Left lobe of liver (tissue), 2 donors: ENCODE measurements at places on chromosomes 1 and 21. TPM values are rescaled to one million over a fixed set of nuclear protein-coding genes. Genes with fewer than 3 reads are reported as not detected.

DNA sequence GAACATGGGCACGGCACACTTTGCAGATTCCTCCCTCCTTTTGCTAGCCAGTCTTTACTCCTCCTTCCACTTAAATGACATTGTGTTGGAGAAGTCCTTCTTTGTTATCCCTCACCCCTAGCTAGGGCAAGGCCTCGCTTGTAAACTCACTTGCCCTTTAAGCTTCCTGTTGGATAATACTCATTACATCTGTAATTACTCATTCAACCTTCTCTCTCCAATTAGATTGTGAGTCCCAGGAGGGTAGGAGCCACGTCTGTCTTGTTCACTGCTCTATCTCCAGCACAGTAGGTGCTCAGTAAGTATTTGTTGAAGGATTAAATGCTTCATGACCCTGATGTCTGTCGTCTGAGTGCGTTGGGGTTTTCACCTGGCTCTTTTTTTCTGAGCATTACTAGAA is 98.7 kb upstream of the USP24 start:
- DNase-seq, result no peak

DNA sequence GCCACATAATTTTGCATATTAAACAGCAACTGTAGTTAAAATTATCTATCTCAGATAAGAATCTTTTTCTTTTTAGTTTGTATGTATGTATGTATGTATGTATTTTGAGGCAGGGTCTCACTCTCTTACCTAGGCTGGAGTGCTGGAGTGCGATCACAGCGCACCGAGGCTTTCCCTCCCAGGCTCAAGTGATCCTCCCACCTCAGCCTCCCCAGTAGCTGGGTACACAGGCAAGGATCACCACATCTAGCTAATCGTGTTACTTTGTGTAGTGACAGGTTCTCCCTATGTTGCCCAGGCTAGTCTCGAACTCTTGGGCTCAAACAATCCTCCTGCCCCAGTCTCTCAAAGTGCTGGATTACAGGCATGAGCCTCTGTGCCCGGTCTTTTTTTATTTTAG is 30.5 kb upstream of the PUM1 start:
- no peak for DNase-seq

Gene RSPH1
- 0.33 TPM for total RNA-seq

DNA sequence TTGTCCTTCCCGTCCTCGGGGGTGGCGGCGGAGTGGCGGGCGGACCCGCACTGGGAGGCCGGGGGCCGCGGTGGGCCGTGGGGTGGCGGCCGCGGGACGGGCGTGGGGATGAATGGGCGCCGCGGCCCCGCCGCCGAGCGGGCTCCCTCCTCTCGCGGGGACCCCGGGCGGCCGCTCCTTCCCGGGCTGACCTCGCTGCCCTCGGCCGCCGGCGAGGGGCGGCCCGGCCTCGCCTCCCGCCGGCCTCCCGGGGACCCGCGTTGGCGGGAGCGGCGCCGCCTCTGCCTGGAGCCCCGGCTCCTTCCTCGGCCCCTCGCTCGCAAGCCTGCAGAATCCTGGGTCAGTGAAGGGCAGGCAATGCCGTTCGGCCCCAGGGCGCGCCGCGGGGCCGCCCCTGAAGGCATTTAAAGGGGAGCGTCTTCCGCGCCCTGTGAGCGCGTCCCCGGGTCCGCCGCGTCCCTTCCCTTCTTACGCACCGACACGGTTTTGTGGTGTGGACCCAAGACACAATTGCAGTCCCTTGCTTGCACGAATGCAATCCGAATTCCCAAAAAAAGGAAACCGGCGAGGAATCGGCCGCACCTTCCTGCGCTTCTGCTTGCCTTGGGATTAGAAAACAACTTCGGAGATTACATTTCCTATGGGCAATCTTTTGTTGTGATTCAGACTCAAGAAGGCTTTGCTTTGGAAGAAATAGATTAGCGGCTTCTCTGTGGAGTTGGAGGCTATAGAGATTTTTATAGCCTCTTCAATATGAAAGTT is 776 bp downstream of the ITSN1 start:
- DNase-seq, result peak; percentile 58

Gene PALMD
- 17.1 TPM for total RNA-seq

DNA sequence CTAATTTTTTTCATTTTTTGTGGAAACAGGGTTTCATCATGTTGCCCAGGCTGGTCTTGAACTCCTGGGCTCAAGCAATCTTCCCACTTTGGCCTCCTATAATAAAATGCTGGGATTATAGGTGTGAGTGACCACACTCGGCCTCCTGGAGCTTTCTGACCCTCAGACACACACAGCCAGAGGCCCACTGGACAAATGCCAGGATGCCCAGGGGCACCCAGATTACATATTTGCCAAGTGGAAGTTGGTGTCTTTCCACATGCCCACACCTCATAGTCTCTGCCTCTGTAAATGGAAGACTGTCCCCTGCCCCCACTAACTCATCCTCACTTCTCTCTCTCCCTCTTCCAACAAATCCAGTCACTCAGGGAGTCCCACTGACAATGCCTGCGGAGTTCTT is 63.4 kb upstream of the LRP8 start:
- no peak for DNase-seq

DNA sequence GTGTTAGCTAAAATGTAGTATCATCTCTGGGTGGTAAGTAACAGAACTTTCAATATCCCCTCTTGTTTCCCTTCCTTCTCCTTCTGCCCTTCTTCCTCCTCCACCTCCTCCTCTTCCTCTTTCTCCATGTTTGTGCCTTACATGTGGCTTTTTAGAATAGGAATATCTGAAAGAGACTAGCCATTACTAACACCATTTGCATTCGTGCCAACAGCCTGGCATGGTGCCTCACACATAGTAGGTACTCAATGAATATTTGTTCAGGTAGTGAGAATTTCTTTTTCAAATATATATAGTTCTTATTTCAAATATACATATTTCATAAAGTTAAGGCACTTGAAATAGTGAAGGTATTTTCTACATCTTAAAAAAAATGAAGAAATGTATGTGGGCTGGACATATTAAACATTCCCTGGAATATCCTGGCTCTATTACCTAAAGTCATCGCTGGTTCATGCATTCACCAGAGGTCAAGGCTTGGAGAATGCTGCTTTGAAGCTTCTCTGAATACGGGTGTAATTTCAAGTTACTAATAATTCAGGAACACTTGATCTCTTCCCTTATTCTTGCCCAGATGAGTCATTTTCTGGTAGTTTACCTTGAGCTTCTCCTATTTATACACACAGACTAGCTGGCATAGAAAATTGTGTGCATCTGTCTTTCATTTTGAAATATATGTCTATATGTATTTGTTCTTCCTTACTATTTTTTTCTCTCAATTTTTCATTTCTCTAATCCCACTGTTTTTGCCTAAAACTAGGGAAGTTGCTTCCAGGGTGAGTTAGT is 319.4 kb downstream of the TGFB2 start:
- DNase-seq, result no peak

- no peak for DNase-seq
Observed at GRCh38 chr1:39139723-39140360, 64.7 kb upstream of the MACF1 start.

GRCh38 chr1:223811634-223812101 is 34.1 kb downstream of the TP53BP2 start:
- DNase-seq, result no peak

GRCh38 chr1:20735581-20736111 is 3.1 kb upstream of the SH2D5 start:
- no peak for DNase-seq

Gene ARMH1
- total RNA-seq, result 14.7 TPM

DNA sequence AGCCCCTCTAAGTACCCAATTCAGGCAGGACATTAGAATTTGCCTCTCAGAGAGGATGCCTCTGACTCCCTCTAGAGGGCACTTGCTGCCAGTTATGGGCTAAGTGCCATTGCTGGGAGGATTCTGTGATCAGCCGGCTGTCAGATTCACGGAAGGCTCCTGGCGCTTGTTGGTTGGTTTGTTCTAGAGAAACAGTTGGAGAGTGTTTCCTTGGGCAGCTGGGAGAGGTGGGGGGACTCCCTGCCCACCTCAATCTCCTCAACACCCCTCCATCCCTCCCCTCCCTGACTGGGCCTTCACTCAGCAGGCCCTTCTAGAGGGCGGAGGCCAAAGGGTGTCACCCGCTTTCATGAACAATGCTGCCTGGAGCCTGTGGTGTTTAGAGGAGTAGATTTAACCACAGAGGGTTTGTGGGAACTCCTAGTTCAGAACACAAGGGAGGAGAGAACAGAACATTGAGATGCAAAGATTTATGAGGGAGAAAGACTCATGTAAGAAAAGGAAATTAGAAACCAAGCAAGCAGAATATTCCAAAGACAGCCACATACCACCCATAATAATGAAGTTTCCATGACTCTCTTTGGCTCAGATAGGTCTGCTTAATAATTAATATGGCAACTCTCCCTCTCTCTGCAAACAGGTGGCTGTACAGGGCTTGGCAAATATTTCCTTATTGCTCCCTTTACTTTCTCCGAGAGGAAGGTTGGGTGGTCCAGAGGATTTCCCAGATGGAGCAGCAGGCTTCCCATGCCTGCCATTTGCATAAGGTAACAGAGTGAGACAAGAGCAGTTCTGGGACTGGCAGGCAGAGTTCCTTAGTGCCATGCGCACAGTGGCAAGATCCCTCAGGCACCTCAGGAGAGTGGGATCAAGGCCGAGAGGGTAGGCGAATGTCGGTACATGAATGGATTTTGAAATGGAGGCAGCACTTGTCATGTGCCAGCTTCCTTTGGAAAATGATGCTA is 30.0 kb upstream of the ACP6 start:
- DNase-seq, result peak; percentile 69

Gene SMIM1
- 4.9 TPM for total RNA-seq

DNA sequence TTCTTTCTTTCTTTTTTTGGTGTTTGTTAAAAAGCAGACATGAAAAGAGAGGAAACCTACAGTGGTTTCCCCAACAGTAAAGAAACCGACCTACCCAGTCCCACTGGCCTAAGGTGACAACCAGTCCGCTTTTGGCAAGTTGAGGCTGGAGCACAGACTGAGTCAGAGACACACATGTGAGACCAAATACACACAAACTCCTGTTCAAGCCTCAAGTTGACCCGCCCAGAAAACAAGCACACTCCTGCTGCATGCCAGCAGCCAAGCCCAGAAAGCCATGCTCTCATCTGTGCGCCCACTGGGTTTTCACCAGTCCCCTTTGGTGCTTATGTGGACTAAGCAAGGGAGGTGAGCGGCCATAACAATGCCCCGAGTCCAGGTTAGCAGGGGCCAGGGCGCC is 64.6 kb upstream of the GPR153 start:
- no peak for DNase-seq

Gene AMIGO1
- total RNA-seq, result 3.5 TPM

DNA sequence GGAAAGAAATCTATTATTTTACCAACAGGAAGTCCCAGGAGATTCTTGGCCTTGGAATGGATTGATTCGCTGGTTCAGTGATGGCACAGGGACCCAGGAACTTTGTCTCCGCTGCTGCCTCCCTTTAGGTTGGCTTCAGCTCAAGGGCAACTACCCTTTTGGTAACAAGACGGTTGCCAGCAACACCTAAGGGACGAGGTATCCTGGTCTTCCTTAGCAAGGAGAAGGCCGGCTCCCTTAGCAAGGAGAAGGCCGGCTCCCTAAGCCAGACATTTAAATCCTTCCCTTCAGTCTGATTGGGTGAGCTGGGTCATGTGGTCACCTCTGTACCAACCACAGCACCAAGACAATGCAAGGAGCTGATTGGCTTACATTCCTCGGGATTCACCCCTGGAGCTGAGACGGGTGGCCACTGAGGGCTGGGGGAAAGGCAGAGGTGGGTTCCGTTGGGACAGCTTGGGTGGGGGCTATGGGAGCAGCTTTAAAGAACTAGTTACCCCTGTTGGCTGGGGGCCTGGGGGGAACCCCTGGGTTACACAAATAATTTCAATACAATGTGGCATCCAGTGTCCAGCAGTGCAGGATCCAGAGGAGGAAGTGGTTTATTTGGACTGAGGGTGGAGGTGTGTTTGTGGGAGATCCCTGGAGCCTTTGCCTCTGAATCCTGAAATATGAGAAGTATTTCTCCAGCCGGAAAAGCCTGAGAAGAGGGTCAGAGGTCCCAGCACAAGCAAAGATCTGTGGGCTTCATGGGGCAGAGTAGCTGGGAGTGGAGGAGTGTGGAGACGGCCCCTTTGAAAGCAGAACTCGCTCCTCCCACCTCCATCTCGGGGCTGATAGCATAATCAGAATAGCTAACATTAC is 20.7 kb upstream of the CLIC4 start:
- DNase-seq, result no peak

DNA sequence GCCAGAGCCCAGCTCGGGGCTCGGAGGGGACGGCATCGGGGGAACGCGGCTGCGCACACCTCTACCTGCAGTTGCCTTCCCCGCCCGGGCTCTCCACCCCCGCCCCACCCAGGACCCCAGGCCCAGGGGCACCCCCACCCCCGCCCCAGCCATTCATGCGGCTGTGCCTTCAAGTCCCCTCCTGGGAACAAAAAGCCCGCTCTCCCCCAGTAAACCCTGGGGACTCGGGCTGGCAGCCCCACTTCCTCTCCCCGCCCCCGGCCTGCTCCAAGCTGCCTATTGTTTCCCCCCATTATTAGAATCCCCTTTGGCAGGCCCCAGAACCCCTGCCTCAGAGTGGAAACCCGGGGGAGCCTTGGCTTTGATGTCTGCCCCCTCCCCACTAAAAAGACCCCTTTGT is 18.0 kb downstream of the MEGF6 start:
- DNase-seq, result no peak

Gene OR2T33
- total RNA-seq, result not detected

Gene CD247
- total RNA-seq, result 0.65 TPM

DNA sequence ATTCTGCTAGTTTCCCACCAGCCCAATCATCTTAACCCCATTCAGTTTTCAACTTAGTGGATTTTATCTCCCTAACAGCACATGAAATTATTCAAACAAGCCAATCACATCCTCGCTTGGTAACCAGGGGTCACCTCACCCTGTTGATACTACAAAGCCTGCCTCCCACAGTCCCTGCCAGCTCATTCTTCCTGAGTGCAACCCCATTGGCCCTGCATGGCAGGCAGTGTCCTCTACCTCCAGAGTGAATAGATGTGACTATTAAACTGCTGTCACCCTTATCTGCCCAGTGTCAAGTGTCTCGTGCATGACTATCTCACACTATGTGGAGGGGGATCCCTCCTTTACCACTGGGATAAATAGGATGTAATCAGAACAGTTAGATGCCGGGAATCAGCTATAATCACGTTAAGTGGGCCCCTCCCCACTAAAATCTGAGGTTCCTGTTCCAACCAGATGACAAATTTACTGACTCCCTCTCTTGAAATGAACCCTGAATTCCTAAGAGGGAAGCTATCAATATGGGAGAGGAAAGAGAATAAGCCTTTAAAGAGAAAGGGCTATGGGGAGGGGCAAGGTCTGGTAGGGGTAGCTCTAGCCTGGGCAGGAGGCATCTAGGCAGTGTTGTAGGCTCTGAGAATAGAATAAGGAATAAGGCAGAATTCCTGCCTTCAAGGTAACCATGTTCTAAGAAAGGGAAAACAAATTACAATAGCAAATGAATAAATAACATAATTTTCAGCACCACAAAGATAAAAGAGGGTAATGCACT is 155.9 kb downstream of the SLC30A10 start:
- no peak for DNase-seq

Gene RGS1
- total RNA-seq, result 3.1 TPM
